ENCODE measurements at places on chromosomes 12 and 14.
A peak's percentile ranks its signal among the peaks of the same experiment; 100 is the strongest.

DNA sequence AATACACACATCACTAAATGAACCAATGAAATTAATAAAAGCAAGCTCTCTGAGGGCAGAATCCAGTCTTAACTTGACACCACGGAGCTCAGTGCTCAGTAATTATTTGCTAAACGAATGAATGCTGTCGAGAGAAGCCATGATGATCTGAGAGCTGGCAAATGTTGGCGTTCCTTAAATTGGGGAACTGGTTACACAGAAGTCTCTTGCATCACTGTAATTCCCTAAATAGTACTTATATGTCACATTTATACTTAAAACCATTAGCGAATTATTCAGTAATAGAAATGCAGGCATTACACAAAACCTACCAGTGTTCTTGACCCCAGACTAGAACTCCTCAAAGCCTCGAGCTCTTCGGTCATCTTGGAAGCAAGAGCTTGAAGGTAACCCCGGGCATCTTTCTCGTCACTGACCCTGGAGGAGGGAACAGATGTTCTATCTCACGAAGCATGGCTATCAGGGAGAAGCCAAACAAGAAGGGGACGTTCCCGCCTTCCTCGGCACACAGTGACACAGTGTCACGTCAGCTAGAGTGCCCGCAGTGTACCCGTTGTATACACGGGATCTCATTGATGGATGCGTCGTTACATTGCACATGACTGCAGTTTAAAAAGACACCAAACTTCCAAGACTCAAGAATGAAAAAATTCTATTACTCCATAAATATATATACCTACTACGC is 43.6 kb downstream of the AMN start:
- DNase-seq, result no peak

- DNase-seq, result no peak
These were observed 439.3 kb upstream of the FLRT2 start for GRCh38 chr14:85090681-85091080.

GRCh38 chr12:5518584-5519365 is 86.9 kb downstream of the NTF3 start:
- no peak for DNase-seq

- no peak for DNase-seq
These were observed at the start of gene COX8C for GRCh38 chr14:93346926-93347721. Gene COX8C, plus strand, starts transcription at chr14:93347182. Its CDS starts 87 bp downstream, at chr14:93347269.

DNA sequence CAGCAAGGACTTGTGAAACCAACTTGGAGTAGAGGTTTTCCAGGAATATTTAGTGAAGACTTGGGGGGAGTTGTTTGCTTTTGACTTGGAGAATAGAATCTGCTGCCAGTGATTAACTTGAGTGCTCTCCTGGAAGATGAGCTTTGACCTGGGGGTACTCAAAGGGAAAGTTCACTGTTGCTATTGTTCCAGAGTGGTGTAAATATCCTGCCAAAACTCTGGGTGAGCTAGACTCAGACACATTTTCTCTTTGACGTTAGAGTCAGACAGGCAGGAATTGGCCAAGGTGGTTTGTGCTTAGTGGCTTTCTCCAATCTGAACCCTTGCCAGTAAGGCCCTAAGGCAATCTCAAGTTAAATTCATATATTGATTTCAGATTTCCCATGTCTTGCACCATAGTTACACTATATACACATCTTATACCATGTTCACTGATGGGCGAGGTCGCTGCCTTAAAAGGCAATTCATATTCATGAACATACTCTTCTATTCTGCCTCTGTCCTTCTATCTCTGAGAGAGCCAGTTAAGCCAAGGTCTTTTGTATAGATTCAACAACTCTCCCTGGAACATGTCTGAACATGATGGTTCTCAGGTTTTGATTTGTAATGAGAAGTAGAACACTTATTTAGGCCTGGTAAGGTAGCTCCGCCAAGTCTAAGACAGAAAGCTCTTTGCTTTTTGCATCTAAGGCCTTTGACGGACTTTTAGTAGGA is 204.6 kb upstream of the SLC38A2 start:
- DNase-seq, result no peak

DNA sequence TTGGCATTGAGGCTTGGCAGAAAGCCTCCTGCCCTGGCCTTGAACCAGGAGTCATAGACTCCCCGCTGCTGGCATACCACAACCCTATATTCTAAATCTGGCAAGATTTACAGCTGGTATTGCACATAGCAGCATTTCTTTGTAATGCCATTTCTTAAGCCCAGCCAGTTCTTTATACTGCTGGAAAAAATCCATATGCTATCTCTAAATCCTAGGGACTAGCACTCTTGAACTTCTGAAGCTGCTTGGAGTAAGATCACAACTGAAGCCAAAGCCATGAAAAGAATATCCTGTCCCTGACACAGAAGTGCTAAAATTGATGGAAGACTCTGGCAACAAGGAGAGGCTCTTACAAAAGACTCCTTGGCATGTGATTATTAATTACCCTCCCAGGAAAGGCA is 89.3 kb downstream of the KCNC2 start:
- DNase-seq, result no peak

- no peak for DNase-seq
These were observed 680 bp downstream of the ASB8 start for GRCh38 chr12:48156652-48157017.

DNA sequence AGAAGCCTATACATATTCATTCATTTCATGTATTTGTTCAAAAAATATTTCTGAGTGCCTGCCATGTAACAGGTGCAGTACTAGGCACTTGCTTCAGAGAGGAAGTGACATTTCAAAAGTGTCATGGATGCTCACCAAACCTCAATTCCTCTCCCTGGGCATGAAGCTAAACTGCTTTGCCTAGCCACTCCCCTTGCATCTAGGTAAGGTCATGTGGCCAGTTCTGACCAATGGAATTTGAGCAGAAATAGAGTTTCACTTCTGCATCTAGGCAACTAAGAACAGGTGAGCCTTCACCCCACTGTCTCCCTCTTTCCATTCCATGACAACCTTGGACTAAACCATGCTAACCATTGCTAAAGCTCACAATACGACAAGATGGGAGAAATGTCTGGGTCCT is 27.6 kb downstream of the TC2N start:
- DNase-seq, result peak; percentile 11

- no peak for DNase-seq
These were observed 20.2 kb downstream of the ATP2A2 start for GRCh38 chr12:110301065-110301806.

GRCh38 chr12:53660041-53660440 is 15.8 kb downstream of the ATP5MC2 start:
- DNase-seq, result no peak

GRCh38 chr14:96105926-96106441 is 66.8 kb downstream of the C14orf132 start:
- DNase-seq, result no peak

GRCh38 chr12:116324654-116325335 is 47.3 kb upstream of the MED13L start:
- no peak for DNase-seq
